ENCODE measurements at places on chromosomes 12 and 14.
A peak's percentile ranks its signal among the peaks of the same experiment; 100 is the strongest.

GRCh38 chr12:63917864-63918799, 73.6 kb downstream of the SRGAP1 start:
- DNase-seq, result peak; percentile 17

DNA sequence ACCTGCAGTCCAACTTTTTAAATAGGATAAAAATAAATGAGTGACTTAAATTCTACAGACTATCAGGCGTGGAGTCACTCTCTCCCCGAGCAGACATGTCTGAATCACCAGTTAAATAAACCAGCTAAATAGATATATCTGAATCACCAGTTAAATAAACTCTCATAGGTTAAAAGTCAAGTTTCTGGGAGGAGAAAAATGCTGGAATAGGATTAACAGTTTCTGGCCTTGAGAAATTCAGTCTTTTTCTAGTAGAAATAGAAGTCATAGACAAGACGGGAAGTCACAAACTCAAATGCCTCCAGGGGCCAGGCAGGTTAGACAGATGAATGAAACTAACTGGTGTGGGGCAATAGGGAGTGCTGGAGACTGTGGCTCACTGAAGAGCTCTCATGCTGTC, 258.6 kb upstream of the TMEM132C start:
- DNase-seq, result no peak

DNA sequence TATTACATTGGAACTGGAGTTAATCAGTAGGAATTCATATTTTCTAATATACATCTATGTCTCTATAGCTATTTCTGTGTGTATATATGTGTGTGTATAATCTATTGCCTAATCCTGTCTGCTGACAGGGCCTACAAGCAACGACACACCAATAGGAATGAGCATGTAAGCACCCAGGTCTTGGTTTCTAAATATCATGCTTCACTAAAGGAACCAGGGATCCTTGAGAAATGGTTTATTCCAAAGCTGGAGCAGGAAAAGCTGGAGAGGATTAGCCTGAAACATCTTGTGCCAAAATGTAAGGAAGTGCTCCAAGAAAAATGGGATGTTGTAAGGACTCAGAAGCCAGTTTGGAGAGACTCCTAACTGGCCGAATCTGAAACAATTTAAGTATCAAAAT, 29.3 kb upstream of the LGALS3 start:
- no peak for DNase-seq

DNA sequence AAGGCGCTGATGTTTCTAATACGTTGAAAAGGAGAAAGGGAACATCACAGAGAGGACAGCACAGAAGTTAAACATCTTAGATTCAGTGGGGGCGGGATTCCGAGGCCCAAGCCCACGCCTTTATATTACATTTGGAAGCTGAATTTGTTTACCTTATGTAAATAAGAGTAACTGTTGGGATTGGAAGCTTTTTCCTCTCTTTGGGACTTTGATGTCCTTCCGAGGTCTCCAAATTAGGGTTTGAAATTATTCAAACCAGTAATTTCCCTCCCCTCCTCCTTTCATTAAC, 6.4 kb downstream of the FOXA1 start:
- DNase-seq, result no peak

GRCh38 chr12:16499611-16500010, 106.4 kb downstream of the LMO3 start:
- DNase-seq, result no peak

DNA sequence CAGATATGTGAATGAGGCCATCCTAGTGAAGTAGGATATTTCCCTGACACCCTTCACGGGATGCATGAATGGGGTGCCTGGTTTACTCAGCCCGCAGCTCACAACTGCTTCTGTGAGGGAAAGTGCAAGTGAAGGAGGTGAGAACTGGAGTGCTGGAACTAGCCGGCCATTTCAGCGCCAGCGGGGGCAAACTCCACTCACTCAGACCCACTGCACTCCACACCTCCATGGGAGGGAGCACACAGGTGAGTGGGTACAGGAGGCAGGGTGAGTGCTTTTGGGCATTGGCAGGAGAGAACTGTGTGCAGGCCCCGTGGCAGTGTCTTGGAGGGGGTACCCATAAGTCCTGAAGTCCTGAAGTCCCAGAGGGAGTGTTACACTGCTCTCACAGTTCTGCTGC, 1008.4 kb downstream of the SLC6A15 start:
- no peak for DNase-seq

GRCh38 chr12:6434205-6435140, 10.3 kb upstream of the CD27 start:
- DNase-seq, result no peak

DNA sequence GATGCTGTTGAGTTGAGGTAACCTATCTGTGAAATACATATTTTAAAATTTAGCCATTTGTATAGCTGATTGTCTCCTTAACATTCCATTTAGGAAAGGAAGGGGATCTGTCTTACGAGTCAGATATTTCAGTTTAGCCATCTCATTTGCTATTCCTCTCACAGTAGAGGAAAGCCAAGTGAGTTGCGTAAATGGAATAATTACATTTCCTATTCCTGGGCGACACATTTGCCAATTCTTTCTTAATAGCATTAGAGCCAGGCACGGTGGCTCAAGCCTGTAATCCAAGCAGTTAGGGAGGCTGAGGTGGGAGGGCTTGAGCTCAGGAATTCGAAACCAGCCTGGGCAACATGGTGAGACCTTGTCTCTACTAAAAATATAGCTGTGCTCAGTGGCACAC, 116.3 kb downstream of the TMX1 start:
- no peak for DNase-seq

DNA sequence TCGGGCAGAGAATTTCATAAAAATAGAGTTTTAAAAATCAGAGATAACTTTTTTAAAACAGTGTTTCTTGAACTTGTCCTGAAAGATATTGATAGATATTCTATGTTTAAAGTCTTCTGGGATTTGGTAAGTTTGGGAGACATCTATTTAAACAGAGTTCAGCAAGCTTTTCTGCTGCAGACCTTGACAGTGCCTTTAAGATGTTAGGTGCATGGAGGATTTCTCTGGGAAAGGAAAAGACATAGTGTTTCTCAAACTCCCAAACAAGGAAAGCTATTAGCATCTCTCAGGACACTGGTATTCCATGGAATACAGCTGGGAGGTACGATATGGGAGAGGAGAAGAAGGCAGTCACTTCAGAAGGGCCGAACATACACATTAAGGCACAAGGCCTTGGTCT, 97.8 kb downstream of the RBM19 start:
- no peak for DNase-seq

DNA sequence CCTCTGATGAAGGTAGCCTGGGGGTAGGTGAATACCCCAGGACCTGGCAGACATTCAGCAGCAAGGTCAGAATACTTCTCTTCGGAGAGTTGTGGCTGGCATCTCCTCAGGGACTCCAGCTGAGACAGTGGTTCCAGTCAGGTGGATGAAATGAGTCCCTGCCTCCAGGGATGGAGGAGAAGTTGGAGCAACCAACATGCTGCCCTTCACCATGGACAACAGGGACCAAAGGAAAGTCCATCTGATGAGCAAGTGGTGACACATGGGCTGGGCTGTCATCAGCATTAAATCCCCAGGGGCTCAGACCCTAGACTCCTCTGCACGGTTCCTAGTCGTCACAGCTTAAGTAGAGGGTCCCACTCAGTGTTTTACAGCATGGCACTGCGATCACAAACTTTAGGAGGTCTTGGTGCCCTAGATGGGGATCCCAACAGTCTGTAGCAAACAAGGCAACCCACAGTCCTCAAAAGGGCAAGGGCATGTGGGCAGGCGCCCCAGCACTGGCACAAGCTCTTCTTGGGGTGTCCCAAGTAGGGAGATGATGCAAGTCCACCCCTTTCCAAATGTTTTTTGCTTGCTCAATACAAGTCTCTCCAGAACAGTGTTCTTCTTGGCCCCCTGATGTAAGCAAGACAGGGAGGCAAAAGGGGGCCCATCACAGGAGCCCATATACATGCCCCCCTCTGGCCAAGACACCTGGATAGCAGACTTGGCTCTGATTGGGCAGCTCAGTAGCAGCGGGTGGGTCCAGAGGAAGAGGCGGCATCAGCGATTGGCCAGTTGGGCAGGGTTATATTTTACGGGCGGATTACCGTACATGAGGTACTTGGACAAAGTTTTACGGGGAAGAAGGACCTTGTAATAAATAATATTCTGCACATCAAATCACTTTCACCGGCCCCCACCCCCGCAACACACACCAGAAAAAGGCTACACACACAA, 10.8 kb upstream of the CDH24 start:
- DNase-seq, result no peak

GRCh38 chr12:122753319-122753650, 661 bp downstream of the DENR start:
- no peak for DNase-seq

DNA sequence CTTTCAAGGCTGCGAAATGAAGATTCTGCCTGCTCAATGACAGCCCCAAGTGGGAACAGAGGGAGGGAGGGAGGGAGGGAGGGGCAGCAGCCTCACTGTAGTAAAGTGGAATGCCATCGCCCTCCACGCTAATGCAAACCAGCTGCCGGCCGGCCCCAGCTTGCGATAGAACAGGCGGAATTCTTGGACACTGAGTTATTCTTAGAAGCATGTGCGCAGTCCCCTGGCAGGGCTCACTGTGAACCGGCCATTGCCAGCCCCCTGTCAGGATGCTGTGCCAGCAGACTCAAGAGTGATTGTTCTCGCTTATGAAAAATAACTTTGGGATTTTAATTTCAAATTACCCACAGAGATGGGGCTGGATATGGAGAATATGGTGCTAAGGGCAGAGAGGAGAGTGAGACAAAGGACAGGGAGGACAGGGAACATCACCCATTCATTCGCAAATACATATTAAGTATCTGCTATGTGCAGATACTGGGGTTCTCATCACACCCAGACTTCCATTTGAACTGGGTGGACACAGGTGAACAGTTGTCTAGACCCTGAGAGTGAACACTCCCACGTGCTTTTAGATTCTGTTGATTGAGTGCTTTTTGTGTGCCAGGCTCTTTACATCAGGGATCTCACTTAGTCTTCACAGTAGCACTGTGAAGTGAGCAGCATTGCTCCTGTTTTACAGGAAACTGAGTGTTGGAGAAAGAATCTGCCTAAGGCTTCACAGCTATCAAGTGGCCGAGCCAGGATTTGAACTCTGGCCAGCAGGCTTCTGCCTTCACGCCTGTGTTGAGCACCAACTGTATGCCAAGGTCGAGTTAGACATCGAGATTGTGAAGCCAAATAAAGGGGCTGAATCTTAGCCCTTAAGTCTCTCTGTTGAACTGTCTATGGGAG, 192.9 kb downstream of the C12orf75 start:
- no peak for DNase-seq

- DNase-seq, result no peak
Observed at GRCh38 chr12:25276199-25276937, 25.6 kb upstream of the KRAS start.

DNA sequence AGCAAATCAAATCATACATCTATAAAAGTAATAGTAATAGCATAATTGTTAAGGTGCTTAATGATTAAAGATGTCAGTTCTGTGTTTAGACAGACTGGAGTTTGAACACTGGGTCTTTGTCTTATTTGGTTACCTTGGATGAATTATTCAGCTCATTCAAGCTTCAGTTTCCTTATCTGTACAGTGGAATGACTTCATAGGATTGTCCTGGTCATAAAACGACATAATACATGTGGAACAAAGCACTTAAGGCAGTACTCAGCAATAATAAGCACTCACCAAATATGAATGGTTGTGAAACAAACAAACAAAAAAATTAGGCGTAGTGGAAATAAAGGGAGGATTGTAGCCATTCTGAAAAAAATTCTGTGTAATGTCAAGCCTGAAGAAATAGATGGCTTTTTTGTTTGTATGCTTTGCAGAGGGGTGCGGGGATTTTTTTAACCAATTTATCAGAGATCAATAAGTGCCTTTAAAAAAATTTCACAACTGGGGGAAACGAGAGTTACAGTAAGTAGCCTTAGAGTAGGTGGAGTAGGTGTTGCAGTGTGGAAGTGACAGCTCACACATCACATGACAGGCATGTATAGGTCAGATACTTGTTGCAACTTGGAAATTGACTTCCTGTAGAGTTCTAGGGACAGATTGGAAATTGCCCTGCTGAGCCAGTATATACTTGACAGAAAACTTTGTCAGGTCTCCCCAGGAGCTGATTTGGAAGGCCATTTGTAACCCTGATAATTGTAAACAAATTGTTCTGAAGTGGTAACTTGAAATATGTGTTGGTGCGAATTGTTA, 157.7 kb downstream of the SLC15A5 start:
- no peak for DNase-seq

- no peak for DNase-seq
Observed at GRCh38 chr12:14843425-14843887, at the start of gene ART4. Gene ART4, minus strand, starts transcription at chr12:14843526. Its CDS starts 413 bp downstream, at chr12:14843113.

- no peak for DNase-seq
Observed at GRCh38 chr12:52763036-52763659, 14.0 kb downstream of the KRT76 start.

- DNase-seq, result no peak
Observed at GRCh38 chr12:79000501-79000900, 135.9 kb downstream of the SYT1 start.

GRCh38 chr14:91245029-91245428, 525 bp upstream of the GPR68 start:
- DNase-seq, result peak; percentile 82

DNA sequence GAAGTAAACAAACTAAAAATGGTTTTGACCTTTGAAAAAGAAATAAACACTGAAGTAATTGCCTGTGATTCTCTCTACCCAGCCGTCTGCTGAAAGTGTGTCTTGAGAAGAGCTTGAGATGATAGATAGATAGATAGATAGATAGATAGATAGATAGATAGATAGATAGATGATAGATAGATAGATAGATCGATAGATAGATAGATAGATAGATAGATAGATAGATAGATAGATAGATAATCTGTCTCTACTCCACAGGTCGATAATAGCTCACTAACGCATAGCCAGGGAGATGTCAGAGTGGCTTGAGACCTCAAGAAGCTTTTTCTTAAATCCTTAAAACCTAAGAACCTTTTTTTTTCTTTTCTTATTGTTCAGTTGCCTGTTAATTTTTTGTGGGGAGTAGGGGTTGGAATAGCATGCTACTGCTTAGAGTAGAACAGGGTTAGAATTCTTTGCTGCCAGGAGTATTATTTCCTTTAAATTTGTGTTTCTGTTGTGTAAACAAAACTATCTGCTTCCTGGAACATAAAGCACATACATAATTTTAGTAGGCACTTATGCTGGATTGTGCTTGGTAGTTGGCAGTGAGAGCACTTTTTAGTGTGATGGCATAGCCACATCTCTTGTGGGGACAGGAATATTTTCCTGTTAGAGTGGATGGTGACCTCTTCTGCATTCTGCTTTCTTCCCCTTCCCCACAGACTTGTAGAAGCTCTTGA, 169.5 kb downstream of the FBXL14 start:
- no peak for DNase-seq

- no peak for DNase-seq
Observed at GRCh38 chr12:114174326-114174725, 208.2 kb upstream of the RBM19 start.

DNA sequence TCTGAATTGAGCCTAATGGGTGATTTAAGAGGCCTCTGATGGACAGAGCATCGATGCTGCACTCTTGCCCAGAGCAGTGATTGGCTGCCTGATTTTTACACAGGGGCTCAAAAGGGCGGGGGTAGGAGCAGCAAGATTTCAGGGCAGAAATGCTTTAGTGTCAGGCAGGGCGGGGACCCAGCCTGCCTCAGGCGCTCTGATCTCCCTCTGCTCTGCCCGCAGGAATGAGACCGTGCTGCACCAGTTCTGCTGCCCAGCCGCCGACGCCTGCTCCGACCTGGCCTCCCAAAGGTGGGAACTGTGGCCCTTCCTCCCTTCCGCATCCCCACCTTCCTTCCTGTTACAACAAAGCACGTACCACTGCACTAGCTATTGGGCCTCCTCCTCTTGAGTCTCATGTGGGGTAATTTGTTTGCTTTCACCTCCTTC, 32.4 kb downstream of the IQSEC3 start:
- no peak for DNase-seq

GRCh38 chr14:36454599-36455240, 65.3 kb downstream of the NKX2-1 start:
- DNase-seq, result no peak

- no peak for DNase-seq
Observed at GRCh38 chr12:108215458-108215857, 86.4 kb downstream of the WSCD2 start.
